ENCODE measurements at places on chromosomes 1 and 21.

DNA sequence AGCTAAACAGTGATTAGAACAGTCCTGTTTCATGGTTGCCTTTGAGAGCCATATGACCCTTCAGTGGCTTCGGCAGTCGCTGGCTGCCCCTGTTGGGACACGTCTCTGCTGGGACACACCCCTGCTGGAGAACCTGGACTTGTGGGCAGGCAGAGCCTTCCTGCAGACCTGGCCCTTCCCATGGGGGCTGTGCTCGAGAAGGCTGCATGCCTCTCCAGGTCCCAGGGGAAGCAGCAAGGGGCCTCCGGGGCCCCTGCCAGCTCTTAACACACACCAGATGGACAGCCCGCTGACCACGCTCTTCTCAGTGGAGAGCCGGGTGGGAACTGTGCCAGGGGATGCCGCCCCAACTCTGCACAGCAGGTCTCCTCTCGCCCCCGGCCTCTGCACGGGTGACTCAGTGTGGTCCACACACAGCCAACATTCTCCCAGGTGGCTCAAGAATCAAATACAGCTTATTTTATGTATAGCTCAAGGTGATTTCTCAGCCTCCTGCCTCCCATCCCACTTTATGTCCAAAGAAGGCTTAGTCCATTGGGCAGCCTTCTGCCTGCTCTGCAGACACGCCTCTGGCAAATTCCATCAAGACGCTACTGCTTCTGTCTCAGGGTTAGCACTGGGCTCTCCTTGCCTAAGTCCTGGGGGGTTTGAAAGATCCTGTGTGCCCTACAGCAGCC lies 450.8 kb downstream of the KIF26B start:
- DNase-seq = no peak

DNA sequence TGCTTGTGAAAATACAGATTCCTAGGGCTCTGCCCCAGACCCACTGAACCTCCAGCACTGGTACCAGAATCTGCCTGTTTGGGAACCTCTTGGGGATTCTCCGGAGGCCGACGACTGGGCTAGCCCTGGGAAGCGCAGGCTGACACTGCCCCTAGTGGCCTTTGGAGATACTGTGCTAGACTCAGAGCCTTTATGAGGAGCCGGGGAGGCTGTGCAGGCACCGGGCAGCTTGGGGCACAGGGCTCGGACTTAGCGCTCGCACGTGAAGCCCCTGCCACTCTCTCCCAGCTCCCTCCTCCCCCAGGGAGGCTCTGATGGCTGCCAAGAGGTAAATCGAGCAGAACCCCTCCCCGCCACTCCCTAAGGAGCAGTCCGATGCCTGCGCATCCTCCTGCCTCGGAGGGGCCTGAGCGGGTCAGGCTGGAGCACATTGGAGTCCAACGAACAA lies 144.6 kb upstream of the TNR start:
- no peak for DNase-seq

- no peak for DNase-seq
Measured at GRCh38 chr1:77983997-77984355, 5.1 kb upstream of the FUBP1 start.

DNA sequence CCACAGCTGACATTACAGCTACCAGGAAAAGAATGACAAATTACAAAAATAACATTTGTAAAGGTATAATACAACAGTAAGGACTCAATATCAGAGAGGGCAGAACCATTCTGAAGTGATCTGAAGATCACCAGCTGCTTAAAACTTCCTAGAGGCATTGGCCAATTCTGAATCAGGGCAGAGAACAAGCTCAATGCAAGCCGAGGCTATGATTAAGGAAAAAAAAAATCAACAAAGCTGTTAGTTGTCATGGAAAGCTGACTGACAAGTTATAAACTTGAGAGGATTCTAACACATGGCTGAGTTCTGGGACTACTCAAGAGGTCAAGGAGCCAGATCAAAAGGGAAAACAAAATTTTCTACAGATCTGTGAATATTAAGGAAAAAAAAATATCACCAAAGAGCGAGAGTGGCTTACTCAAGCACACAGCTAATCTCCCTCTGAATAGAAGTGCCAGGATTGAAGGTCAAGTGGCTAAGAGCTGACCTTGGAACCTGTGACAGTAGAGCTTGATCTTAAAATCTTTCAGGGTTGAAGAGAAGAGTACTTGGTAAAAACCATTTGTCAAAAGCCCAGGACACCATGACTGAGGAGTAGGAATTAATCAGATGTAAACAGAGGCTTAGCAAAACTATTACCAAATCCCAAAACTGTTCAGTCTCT lies 383.4 kb downstream of the USP25 start:
- DNase-seq = no peak

Data from stimulated activated CD8-positive, alpha-beta memory T cell treated with anti-CD3 and anti-CD28 coated beads, Interleukin-15, amount 100 ng/mL, for 4 hours (primary cell).